Activated T-cell treated with anti-CD3 and anti-CD28 coated beads, Interleukin-2, amount 50 U/mL, for 1 hour (primary cell): ENCODE measurements at places on chromosomes 4 and X.

DNA sequence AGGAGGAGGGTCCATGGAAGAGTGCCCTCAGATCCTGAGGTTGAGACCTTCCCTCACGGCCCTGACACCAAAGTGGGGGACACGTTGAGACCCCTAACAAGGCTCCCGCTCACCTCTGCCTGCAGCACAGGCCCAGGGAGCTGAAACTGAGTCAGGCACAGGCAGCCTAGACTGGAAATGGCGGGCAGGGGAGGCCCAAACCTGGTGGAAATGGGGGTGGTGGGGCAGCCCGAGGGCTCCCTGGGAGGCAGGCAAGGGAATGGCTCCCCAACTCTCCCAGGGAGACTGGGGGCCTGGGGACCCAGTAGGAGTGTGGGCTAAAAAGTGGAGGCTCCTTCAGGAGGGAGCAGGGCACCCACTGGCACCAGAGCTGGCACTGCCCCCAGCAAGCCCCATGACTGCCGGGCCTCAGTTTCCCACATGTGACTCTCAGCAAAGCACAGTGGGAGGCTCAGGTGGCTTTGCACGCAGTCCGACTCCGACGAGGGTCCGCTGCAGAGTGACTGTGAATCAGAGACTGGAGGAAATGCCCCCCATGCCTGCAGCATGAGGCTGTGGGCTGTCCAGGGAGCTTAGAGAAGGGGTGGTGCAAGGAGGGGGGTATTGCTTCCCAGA lies 5.9 kb downstream of the NKX1-1 start:
- peak; percentile 11 for DNase-seq

DNA sequence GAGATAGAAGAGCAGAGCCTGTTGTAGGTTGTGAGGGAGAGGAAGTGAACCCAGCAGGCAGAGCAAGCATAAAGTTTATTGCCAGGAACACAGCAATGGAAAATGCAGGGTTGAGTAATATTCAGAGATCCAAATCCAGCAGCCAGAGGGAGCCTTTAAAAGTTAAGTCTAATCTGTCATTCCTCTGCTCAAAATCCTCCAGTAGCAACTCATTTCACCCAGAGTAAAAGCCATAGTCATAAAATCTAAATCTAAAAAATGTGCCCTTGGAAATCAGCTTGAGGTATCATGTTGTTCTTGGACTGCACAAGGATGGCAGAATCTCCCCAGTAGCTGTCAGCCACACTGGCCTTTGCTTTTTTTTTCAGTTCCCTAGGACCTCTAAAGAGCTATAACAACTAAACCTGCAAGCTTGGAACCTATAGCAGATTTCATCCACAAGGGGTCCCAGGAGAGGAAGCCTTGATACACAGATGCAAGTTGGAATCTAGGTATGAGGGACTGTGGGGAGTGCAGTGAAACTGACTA lies 62.9 kb upstream of the FRAS1 start:
- no peak for DNase-seq

GRCh38 chr4:144267084-144267483 lies 126.6 kb upstream of the GYPA start:
- DNase-seq: no peak

DNA sequence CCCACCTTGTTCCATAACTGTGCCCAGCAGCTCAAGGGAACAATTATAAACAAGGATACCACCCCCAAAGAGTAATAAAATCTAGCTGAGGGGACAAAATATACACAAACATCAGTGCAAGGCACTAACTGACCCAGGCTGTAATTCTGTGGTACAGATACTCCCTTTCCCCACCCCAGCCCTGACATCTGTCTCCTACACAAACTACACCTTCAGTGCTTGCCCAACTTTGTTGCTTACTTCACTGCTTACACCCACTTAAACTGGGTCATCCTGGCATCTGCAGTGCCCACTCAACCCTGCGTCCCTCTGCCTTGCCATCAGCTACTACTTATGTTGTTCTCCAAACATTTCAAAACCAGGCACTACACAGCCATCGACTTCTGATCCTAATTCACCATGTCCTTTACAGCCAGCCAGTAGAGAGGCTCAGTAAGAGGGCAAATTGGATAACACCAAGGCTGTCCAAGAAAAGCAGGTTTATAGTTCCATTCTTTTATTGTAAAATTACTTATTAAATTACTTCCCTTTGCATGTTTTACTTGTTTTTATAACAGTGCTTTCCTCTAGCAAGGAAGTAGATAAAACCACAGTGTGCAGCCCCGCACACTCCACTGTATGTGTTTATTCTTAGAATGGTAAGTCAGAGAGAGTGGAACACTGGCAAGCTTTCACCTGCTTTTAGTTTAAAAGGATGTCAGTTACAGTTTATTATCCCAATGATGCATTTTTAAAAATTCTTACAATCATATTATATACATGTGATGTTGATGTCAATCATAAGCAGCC lies 149.6 kb downstream of the INPP4B start:
- no peak for DNase-seq

DNA sequence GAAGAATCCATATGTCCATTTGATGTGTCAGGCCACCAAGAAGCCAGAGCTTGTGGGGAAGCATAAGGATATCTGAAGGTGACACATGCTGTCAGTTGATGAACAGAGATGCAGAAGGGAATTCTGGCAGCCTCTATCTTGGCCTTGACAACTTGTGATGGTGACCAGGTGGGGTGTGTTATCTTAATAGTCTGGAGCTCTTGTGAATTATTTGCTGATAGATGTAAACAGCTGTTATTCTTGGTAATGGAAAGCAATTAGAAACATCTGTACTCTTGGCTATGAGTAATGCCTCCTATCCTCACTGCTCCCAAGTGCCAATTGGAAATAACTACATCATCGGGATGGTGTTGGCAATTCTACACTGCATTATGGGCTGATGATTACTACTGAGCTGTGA lies 51.9 kb downstream of the NAA11 start:
- no peak for DNase-seq

GRCh38 chr4:165765053-165765452 lies 108.0 kb upstream of the TLL1 start:
- DNase-seq: no peak

DNA sequence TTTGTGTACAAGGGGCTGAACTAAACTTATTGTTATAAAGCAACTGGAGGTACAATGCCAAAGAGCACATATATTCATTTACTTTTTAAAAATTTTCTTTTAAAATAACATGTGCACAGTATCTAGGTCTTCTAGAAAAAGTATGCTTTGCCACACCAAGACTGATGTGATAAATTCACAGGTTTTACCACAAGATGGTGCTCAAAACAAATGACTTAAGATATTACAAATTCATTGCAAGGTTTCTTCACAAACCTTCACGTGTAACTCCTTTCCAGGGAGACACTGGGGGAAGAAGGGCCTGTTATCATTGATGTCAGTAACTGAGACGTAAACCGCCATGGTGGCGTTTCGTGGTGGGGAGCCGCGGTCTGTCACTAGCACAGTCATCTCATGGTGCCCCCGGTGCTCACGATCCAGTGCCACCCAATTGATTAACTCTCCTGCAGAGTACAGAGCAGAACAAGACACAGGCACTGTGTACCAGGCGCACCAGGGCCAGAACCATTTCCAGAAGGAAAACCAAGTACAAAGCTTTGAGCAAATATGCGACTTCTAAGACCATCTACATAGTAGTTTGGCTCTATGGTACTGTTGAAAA lies 162.2 kb downstream of the DCHS2 start:
- DNase-seq: no peak

GRCh38 chr4:4541040-4541631 lies 712 bp downstream of the STX18 start:
- DNase-seq: no peak

DNA sequence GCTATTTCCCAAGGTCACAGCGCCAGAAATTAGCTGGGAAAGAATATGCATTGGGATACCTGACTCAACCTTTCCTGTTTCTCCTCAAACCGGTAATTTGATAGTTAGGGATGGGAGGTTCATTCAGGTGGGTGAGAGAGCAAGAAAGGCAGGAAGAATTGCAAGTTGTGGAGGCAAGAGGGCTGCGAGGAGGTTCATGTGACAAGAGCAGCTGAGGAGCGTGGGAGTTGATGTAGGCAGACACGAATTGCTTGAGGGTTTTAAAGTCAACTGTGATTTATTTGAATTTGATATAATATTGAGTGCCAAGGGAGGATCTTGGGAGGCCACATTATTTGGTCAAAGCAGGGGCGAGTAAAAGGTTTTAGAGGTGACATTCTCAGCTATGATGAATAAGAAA lies 329.0 kb downstream of the STIM2 start:
- DNase-seq: no peak

- DNase-seq: no peak
Measured at GRCh38 chr4:36747277-36748129, 466.1 kb downstream of the DTHD1 start.
